ENCODE measurements at places on chromosomes 3 and 15. TPM values are rescaled to one million over a fixed set of nuclear protein-coding genes. Genes with fewer than 3 reads are reported as not detected.

Gene CCK
- total RNA-seq, result 1.1 TPM

Gene CCR8
- not detected for total RNA-seq

Gene EBLN2
- 5.6 TPM for total RNA-seq

Gene GOLGA8Q
- total RNA-seq, result 2.2 TPM

Gene SERINC4
- 0.13 TPM for total RNA-seq

Gene MAP6D1
- total RNA-seq, result 0.90 TPM

Gene LARP6
- total RNA-seq, result 41.1 TPM

Gene SPINT1
- 145 TPM for total RNA-seq

Gene IGSF10
- total RNA-seq, result not detected

Gene IL1RAP
- 35.3 TPM for total RNA-seq

Gene OR5H15
- not detected for total RNA-seq

Gene MYO5C
- 17.8 TPM for total RNA-seq

Gene C3orf20
- under 0.01 TPM for total RNA-seq

Gene PRSS50
- not detected for total RNA-seq

Gene TEX264
- 36.1 TPM for total RNA-seq

Gene GP5
- total RNA-seq, result under 0.01 TPM

Gene NTRK3
- total RNA-seq, result not detected

Gene TMEM158
- 1.3 TPM for total RNA-seq

Gene MFGE8
- total RNA-seq, result 38.8 TPM

Gene CPNE4
- total RNA-seq, result under 0.01 TPM

Gene SLC35G2
- total RNA-seq, result 2.1 TPM

Gene SMAD6
- total RNA-seq, result not detected

Gene CIAO2A
- 53.0 TPM for total RNA-seq

Gene KLHL6
- under 0.01 TPM for total RNA-seq

Gene PIERCE2
- 1.8 TPM for total RNA-seq

Gene CORO2B
- total RNA-seq, result under 0.01 TPM

Gene SCG5
- 11.8 TPM for total RNA-seq

Gene HIGD2B
- not detected for total RNA-seq

Gene RTP3
- not detected for total RNA-seq

Gene STRA6
- total RNA-seq, result 0.26 TPM

Gene TMC3
- not detected for total RNA-seq

Gene GP9
- total RNA-seq, result not detected
